AG08395 (cell line): ENCODE measurements at places on chromosomes 5 and 9.

- DNase-seq: no peak
Observed at GRCh38 chr9:10230512-10230911, 382.3 kb downstream of the PTPRD start.

GRCh38 chr5:162817364-162817763 is 620.0 kb upstream of the CCNG1 start:
- no peak for DNase-seq

GRCh38 chr9:73081979-73082657 is 69.5 kb upstream of the ANXA1 start:
- DNase-seq: peak; percentile 69

GRCh38 chr5:2451100-2451499 is 300.4 kb downstream of the IRX2 start:
- no peak for DNase-seq

- no peak for DNase-seq
Observed at GRCh38 chr9:134540276-134541096, 101.1 kb upstream of the COL5A1 start.

DNA sequence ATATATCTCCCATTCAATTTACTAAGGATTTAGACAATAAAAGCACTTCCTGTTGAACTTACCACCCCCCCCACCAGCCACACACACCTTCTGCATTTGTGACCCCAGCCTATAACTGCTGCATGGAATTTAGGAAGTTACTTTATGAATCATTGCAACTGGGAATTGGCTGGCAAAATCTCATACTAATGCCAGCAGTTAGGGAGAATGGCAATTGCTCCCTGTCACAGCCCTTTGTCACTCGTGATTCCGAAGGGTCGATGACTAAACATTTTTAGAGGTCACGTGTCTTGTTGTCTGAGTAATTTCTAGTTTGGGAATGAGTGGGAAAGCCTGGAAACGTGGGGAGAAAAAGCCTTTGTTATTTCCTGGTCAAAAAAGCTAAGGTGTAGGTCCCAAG is 46.6 kb upstream of the PCA3 start:
- DNase-seq: peak; percentile 63

- DNase-seq: no peak
Observed at GRCh38 chr9:113219186-113219936, 1.7 kb downstream of the FKBP15 start.

- DNase-seq: no peak
Observed at GRCh38 chr9:33046061-33046460, 21.0 kb downstream of the DNAJA1 start.

DNA sequence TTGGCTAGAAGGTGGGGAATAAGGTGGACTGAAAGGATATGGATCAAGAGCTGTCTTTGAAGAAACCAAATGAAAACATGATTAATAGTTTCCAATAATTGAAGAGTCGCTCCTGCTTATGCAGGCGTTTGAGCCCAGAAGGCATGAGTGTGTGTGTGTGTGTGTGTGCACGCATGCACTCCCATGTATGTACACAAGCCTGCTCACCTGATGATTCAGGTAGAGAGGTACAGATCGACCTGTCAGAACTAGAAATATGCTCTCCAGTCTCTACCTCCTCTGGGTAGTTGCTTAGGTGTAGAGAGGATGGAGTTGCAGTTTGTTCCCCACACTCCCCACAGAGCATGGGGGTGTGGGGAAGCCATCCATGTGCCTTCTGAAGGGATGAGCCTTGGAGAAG is 1.1 kb upstream of the FGF1 start:
- DNase-seq: no peak

DNA sequence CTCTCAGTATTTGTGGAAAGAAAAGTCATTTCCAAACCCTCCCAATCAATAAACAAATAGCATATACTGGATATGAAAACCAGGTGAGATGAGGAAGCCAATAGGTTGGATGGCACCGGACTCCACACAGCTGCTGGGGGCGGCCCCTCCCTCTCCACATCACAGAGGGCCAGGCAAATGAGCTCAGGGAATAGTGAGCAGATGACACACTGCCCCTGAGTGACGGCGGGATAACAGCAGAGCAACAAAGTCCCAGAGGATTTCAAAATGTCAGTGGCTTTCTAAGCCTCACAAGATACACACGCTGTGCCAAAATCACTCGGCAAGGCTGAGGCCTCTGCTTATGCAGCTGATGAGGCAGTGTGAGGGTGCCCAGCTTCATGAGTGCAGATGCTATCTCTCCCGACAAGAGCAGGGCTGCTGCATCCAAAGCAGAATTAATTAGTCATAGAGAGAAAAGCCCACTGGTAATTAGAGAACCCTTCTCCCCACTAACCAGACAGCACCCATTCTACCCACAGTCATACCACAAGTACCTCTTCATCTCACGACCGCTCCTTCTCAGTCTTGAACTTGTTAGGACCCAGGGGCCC is 235.0 kb upstream of the NFIL3 start:
- no peak for DNase-seq

GRCh38 chr5:176935017-176935416 is 35.9 kb upstream of the HK3 start:
- no peak for DNase-seq

GRCh38 chr5:17147170-17147569 is 70.3 kb upstream of the BASP1 start:
- DNase-seq: no peak

GRCh38 chr9:2628919-2629318 is 7.3 kb downstream of the VLDLR start:
- DNase-seq: no peak

- peak; percentile 27 for DNase-seq
Observed at GRCh38 chr5:10460252-10460906, 18.7 kb downstream of the ROPN1L start.

- DNase-seq: no peak
Observed at GRCh38 chr5:111447822-111448221, 64.5 kb downstream of the STARD4 start.

GRCh38 chr5:2709976-2710689 is 41.3 kb downstream of the IRX2 start:
- no peak for DNase-seq

GRCh38 chr9:123925161-123925560 is 4.8 kb downstream of the DENND1A start:
- no peak for DNase-seq

DNA sequence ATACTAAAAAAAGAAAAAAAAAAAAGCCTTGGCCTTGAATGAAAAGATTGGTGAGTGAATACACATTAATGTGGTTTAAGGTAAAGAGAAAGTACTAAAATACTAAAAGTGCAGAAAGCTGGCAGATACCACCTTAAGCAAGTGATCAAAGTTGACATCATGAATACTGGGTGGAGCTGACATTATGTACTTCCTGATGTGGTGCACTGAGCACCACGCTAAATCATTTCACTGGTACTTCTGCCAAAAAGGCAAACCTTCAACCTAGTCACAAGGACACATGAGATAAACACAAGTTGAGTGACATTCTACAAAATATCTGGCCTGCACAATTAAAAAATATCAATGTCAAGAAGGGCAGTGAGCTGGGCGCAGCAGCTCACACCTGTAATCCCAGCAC is 33.8 kb upstream of the PANK3 start:
- DNase-seq: no peak

GRCh38 chr5:167478188-167478587 is 813.3 kb upstream of the WWC1 start:
- no peak for DNase-seq

DNA sequence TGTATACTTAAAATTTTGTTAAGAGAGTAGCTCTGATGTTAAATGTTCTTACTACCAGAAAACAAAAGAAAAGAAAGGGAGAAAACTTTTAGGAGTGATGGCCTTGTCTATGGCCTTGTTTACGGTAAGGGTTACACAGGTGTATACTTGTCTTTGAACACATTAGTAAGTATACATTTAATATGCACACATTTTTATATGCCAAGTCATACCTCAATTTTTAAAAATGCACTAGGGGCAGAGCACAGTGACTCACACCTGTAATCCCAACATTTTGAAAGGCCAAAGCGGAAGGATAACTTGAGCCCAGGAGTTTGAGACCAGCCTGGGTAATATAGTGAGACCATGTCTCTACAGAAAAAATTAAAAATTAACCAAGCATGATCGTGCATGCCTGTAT is 166.7 kb upstream of the SNX2 start:
- DNase-seq: no peak

GRCh38 chr5:153084511-153084910 is 406.0 kb upstream of the GRIA1 start:
- no peak for DNase-seq

DNA sequence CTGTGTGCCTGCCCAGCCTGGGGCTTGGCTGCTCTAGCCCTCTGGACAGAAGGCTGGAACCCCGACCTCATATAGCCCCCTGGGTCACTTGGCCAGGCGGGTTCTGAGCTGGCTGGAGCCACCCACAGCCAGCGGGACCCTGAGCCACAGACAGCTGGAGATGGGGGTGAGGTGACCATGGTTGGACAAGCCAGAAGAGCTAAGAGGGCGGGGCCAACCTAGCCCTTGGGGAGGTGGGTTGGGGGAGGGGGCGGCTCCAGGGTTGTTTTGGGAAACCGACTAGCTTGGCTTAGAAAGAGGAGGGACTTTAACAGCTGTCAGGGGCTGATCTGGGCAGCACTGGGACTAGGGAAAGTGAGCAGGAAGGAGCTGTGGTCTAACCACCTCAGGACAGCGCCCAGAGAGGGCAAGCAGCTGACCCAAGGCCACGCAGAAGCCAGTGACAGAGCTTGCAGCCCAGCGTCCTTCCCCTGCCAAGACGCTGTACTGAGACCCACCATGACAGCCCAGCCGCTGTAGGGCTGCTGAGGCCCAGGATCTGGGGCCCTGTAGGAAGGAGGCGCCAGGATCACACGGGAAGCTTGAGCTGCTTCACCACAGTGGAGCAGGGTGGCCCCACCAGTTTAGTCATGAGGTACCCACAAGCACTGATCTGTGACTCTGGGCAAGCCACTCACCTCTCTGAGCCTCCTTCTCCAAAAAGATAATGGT is 2.2 kb downstream of the AIF1L start:
- DNase-seq: no peak

GRCh38 chr5:36414869-36415282 is 113.2 kb upstream of the RANBP3L start:
- DNase-seq: peak; percentile 49

GRCh38 chr5:178349625-178350353 is 117.2 kb upstream of the PHYKPL start:
- DNase-seq: no peak

DNA sequence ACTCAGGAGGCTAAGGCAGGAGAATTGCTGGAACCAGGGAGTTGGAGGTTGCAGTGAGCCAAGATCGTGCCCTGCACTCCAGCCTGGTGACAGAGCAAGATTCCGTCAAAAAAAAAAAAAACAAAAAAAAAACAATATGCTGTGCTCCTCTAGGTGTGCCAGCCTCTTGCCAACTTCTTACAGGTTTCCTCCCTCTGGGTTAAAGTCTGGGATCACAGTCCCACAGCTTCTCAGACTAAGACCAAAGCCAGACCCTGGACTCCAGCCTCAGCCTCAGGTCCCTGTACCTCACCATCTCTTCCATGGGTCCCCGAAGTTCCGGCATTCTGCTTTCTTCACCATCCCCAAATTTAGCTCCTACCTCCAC is 180.8 kb upstream of the MVB12B start:
- no peak for DNase-seq

GRCh38 chr5:62475072-62475471 is 62.5 kb downstream of the IPO11 start:
- DNase-seq: peak; percentile 17

DNA sequence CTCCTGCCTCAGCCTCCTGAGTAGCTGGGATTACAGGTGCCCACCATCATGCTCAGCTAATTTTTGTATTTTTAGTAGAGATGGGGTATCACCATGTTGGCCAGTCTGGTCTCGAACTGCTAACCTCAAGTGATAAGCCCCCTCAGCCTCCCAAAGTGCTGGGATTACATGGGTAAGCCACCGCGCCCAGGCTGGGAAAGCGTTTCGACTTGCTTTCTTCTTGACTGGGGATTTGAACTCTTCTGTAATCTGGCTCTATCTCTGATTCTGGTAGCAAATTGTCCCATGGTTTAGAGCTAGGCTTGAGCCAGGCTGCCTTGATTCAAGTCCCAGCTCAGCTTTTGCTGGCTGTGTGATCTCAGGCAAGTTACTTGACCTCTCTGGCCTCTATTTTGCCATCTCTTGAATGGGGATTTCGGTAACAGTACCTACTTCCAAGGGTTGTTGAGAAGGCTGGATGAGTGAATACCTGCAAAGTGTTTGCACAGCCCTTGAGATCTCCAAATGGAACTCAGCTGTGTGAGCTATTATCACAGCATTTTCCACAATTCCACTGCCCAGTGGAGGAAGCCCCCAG is 20.5 kb upstream of the MVB12B start:
- DNase-seq: no peak

DNA sequence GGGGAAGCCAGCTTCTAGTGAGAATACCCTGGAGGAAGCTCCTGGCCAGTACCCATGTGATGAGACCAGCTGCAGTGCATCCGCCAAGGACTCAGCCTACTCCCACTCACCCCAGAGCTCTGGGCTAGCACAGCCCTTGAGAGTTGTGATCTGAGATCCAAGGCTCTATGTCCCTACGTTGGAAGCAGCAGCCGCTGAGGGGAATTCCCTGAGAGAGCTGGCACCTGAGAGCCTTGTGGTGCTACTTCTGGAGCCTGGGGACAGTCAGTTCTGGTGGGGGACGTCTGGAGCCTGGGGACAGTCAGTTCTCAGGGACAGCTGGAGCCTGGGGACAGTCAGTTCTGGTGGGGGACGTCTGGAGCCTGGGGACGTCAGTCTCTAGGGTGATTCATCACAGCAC is 39.2 kb downstream of the PDZD2 start:
- DNase-seq: no peak

DNA sequence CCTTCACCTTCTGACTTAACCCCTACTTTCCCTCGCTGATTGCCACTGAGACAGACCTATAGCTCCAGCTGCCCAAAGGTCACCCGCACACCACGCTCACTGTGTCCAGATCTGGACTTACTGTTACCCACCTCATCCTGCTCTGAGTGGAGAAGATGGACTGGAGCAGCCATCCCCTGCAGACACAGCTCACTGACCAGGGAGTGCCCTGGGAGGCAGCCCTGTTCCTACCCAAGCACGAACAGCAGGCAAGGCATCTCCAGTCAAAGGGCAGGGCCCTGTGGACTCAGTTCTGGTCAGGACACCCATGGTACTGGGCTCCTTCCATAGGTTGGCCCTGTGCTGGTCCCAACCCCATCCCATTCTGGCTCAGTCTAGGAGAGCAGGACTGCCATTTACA is 9.5 kb upstream of the BARX1 start:
- no peak for DNase-seq

GRCh38 chr9:20384642-20385041 is 237.7 kb downstream of the MLLT3 start:
- no peak for DNase-seq

- DNase-seq: no peak
Observed at GRCh38 chr9:113911850-113912557, 35.9 kb downstream of the ZNF618 start.

DNA sequence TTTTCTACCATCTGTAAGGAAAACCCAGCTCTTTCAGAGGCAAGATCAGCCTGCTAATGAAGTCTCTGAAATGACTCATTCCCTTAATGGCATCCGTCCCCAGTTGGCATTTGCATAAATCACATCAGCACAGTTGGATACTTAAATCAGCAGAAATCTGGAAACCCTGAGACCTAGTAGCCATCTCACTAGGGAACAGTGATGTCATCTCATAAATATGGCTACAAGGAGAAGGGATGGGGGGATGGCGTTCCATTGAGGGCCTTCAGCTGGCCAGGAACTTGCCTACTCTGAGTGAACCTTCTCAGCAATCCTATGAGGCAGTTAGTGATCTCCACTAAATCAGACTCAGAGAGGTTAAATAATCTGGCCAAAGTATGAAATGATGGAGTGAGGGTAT is 81.8 kb downstream of the CMYA5 start:
- peak; percentile 94 for DNase-seq
